ENCODE measurements at places on chromosomes 7 and 10.

GRCh38 chr7:102991077-102991539 is 78.3 kb downstream of the LRRC17 start:
- DNase-seq: no peak

DNA sequence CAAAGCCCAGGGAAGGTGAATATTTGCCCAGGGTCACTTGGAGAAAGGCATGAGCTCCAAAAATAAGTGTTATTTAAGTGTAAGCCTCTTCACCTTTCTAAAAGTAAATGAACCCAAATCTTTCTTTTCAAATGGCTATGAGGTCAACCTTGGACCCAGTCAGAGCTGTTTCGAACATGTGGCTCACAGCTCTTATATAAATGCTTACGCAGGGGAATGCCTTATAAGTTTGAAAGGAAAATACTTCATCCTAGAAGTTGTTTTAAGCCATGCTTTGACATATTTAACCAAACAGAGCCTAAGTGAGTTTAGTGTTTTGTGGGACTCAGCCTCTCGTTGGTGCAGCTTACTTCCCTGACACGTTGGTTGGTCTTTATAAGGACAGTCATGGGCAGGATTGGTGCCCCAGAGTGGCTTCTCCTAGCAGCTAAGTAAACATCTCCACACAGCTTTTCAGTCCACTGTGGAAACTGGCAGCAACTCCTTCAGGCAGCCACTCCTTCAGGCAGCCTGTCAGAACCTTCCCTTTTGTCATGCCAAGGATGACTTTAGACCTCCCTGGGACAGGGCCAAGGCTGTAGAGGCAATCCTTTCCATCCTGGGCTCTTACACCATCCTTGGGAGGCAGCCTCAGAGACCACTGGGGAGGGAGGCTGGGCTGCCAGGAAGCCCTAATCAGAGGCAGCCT is 43.6 kb downstream of the MINDY4 start:
- DNase-seq: no peak

DNA sequence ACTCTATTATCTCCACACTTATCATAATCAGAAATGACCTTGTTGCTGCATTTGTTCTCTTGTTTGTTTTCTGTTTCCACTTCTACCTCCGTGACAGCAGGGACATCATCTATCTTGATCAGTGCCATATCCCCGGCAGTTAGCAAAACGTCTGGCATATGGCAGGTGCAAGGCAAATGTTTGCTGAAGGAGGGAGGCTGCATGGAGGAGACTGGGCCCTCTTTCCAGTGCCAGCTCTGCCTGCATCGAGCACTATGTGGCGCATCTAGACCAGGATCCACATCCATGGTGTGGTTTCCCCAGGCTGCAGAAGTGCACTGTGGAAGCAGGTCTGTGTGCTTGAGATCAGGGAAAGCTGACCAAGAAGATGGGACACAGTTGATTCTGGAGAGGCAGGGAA is 181.2 kb downstream of the KCNMA1 start:
- peak; percentile 64 for DNase-seq

GRCh38 chr10:116791241-116791640 is 48.9 kb upstream of the HSPA12A start:
- DNase-seq: no peak

DNA sequence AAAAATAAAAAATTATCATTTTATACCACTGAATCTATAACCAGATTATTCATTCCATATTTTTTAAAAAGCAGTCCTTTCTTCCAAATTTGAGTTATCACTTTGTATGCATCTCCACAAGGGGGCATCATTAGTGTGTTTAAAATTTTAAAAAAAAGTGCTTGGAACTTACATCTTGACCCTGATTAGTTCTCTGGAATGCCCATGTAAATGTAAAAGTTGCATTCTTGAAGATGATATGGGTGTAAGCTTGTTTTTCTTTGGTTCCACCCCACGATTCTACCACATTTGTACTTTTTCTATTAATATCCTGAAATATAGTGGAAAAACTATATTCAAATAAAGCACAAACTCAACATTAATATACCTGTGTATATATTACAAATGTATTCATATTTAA is 144.9 kb downstream of the ELAPOR2 start:
- DNase-seq: peak; percentile 18

Measured in NCI-H2081 (cell line).